ENCODE measurements at places on chromosomes 1 and 21.

DNA sequence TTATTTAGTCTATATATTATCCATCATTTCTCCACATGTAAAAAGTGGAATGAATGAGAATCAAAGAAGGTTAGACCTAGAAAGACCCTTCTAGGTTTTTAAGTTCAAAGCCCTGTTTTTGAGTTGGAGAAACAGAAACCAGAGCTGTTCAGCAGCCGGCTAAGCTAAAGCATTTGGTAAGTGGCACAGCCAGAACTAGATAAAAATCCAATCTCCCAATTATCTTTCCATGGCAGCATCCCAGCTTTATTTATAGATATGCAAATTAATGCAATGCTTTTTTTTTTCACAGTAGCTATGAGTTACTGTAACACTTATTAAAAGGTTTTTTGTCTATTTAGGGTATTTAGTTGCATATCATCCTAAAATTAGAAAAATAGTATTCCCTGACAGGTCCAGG, 85.1 kb downstream of the NIBAN1 start:
- no peak for DNase-seq

GRCh38 chr1:48480504-48480903, 8.5 kb upstream of the SPATA6 start:
- no peak for DNase-seq

GRCh38 chr1:175206687-175207086, 14.1 kb upstream of the KIAA0040 start:
- no peak for DNase-seq

GRCh38 chr1:56194701-56195300, 384.6 kb downstream of the PLPP3 start:
- no peak for DNase-seq

DNA sequence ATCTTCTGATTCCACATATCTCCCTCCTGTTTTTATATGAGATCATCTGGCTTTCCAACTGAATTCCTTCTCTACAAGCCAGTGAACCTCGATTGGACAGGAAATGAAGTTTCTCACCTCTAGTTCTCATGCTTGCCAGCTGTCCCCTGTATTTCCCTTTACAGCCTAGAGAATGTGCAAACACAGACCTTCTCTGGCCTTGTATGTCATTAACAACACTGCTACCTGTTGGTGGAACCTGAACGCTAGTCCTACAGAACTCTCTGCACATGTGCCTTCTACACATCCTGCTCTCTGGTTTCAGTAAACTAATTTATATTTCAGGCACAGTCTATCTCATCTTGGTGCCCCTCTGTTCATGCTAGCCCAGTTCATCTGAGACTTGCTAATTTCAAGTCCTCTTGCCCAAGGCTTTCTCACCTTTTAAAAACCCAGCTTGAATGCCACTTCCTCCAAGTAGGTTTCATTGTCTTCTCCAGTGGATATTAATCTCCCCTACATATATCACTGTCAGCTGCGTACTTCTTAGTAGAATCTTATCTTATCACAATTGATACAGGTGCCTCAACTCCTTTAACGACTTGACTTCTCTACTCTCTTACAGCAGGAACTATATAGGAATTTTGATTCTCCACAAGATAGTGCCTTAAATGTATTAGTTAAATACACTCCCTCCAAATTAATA, 549.9 kb downstream of the PLPP3 start:
- DNase-seq: no peak

DNA sequence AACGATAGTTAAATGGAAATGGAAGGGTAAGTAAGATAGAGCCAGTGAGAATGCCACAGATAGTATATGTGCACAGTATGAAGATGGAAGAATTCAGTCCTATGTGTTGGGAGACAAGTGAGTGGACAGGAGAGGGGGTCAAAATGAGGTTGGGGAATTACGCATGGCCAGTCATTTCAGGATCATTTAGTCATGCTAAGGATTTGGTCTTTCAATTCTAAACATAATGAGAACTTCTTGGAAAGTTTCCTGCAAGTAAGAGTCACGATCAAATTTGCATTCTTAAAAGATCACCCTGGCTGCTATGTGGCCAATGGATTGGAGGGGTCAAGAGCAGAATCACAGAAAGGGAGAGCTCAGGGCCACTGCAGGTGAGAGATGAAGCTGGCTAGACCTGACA, 64.0 kb upstream of the KCNK2 start:
- DNase-seq: no peak

DNA sequence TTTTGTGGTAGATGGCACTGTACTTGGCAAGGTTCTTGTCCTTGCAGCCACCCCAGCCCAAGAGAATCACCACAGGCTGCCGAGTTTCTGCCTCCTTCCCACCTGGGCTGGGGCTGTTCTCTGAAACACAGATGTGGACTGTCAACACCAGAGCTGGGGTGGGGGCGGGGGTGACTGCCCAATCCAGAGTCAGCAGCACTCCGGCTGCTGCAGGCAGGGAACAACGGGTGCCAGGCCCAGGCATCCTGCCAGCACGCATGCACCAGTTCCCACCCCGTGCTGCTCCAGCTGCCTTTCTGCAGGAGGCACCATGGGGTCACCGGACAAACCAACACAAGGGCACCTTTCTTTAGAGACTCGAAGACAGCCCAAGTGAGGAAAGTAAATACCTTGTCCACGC, 14.1 kb downstream of the TMEM53 start:
- DNase-seq: no peak

- no peak for DNase-seq
Observed at GRCh38 chr1:178774263-178774662, 49.2 kb downstream of the RALGPS2 start.

GRCh38 chr1:178536329-178536728, 23.4 kb downstream of the TEX35 start:
- DNase-seq: no peak

DNA sequence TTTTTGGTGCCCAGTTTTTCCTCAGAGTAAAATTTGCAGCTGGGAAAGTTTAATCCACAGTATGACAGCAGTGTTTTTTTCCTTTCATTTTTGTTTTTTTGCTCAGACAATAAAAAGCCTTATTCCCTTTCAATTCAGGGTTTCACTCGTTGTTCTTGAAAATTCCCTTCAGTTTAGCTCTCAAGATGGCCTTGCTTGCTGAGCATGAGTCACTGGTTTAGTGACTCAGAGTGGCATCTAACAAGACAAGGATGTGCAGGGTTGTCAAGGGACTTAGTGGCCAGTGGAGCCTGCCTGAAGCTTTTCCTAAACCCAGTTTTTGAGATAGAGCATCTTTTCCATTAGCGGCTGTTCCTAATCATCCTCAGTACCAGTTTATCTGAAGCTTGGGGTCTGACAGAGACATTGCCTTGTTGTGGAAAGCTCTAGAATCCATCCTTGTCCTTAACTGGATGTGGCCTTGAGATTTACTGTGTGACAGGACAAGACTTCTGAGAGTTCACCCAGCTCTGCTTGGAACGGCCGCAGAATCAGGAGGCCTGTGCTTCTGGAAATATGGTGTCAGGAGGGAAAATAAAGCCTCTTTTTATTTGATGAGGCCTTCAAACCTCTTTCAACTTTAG, 48.4 kb upstream of the DNAJC6 start:
- DNase-seq: no peak

All from T-helper 2 cell (primary cell).